Stimulated activated CD8-positive, alpha-beta memory T cell treated with anti-CD3 and anti-CD28 coated beads, Interleukin-2, amount 100 ng/mL, for 1 hour (primary cell): ENCODE measurements at places on chromosomes 2 and 18.

DNA sequence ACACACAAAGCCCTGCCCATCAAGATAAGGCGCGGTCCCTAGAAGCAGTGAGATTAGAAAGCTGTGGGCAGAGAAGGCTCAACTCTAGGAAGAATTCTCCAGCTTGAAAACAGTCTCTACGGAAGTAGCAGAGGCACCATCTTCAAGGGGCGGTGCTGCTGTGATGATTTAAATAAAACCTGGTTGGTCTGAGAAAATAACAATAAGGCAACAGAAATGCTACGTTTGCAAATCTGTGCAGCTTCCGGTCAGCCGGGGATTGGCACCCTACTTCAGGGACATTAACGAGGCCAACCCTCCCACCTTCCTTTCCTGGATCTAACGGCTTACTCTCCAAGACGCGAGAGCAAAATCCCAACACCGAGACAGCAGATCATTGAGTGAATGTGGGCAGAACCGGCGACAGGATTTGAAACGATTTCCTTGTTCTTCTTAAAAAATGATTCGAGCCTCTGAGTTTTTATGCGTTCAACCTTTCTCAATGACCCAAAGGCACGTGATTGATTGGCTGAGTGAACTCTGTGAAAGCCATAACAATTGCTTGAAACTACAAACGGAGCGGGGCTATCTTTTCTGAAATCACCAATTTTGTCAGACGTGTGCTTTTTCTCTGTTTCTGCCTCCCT, 93.7 kb upstream of the ZNF516 start:
- no peak for DNase-seq

GRCh38 chr18:31103423-31103822, 1.2 kb upstream of the DSC2 start:
- no peak for DNase-seq

DNA sequence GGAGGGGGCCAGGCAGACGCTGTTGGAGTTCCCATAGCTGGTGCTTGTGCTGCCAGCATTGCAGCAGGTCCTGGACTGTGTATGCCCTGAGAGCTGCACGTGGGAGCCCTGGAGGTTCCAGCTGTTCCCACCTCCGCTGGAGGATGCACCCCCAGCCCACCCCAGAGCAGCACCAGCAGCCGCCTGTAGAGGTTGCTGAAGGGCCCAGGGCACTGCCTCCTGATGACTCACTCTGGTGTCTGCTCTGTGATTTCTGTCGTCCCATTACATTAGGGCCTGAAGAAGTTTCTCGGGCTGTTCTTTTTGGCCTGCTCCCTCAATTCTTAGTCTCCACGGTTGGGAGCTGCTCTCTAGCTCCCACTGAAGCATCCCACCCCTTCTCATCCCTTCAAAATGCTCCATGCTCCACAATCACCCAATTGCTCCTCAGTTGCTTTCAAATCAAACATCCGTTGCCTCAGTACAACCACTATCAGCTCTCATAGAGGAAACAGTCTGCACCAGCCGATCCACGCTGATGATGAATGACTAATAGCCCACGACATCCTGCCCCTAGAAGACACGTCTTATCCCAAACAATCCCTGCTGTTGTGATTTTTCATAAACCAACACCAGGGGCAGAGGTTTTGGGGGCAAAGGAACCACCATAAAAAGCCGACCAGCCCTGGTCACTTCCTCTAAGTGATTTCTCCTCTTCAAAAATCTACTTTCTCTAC, 65.2 kb upstream of the RNF152 start:
- DNase-seq = no peak

DNA sequence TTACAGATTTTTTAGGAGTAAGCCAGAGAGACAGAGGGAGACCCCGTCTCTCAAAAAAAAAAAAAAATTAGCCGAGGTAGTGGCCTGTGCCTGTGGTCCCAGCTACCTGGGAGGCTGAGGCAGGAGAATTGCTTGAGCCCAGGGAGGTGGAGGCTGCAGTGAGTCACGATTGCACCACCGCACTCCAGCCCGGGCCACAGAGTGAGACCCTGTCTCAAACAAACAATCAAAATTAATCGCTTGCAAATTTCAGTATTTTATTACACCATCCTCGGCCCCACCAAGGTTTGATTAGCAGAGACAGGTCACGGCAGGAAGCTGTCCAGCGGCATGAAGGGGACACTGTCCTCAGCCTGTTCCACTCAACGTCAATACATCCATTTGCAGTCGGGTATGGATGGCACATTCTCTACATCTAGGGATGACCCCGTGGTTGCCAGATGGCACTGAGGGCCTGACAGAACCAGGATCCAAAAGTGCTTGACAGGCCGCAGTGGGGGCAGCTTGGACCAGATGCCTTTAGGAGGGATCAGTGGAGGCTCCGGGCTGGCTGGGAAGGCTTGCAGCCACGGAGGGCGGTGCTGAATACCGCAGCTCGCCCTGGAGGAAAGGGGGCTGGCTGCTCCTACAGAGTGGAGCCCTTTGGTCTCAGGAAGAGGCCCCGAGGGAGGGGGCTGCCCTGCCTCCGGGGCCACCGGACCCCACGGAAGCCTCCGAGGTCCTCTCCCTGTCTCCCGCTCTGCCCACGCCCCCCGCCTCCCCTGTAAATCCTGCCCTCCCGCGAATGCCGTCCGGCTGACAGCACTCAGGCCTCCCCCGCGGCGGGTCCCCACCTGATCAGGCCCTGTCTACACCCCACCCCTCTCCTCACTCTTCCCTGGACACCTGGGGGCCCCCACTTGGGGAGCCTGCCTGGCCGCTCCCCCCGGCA, 13.1 kb downstream of the ASPRV1 start:
- DNase-seq = no peak

GRCh38 chr18:9437672-9438071, 37.6 kb upstream of the RALBP1 start:
- DNase-seq = no peak

DNA sequence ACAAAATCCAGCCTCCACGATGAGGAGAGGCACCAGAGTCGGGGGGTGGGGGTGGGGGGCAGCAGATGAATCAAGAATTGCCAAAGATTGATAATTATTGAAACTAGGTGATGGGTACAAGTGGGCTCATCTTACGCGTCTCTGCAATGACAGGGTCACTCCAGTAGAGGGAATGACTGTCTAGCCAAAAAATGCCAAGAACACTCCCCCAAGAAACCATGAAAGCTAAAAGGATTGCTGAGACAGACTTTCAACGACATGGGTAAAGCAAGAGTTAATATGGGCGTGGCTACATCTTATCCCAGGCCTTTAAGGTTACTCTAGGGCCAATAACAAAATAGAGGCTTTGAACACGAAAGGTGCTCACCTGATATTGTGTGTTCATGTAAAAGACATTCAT, 86.5 kb downstream of the STK39 start:
- DNase-seq = no peak

GRCh38 chr2:6214471-6214870, 522.3 kb downstream of the SOX11 start:
- DNase-seq = no peak

GRCh38 chr2:196182439-196183171, 11.2 kb upstream of the STK17B start:
- no peak for DNase-seq

GRCh38 chr2:7154656-7155055, 237.4 kb downstream of the RNF144A start:
- DNase-seq = no peak

DNA sequence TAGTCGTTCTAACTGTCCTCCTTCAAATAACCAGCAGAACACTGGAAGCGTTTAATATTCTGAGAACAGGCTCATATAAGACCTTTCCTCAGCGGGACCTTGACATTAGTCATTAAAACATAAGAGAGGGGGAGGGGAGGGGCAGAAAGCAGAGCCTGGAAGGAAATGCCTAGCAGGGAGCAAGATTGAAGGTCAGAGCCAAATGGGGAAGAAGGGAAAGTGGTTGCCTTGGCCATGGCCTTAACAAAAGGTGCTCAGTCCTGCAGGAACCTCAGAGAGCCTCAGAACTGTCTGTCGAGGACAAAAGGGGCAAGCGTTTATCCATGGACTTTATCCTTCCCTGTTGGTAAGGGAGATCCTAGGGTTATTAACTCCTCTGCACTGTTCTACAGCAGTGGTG, 856 bp upstream of the PLA2R1 start:
- no peak for DNase-seq

DNA sequence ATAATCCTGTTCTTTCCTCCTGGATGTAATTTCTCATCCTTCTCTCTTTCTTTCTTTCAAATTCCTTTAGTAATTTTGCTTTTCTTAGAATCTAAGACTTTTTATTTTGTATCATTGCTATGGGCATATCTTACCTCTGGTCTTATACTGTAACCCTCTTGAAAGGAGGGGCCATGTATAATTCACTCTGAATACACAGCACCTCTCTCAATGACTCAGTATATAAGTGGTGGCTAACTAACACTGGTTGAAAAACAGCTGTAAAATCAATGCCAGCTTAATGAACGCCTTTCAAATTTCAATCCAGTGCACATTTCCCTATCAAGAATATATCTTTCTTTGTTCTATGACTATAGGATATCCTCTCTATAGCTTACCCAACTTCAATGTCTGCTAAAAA, 53.7 kb downstream of the CWC22 start:
- no peak for DNase-seq

GRCh38 chr2:15735484-15736326, 144.0 kb downstream of the DDX1 start:
- no peak for DNase-seq

DNA sequence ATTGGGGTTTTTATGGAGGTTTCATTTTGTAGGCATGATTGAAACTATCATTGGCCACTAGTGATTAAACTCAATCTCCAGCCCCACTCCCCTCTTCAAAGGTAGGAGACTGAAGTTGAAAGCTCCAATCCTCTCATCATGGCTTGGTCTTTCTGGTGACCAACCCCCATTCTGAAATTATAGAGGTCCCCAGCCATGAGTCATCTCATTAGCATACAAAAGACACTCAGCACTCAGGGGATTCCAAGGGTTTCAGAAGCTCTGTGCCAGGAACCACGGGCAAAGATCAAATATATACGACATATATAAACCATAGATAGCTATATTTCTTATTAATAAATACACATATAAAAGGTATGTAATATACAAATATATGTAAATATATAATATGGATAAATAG, 256.0 kb upstream of the POU3F3 start:
- no peak for DNase-seq

DNA sequence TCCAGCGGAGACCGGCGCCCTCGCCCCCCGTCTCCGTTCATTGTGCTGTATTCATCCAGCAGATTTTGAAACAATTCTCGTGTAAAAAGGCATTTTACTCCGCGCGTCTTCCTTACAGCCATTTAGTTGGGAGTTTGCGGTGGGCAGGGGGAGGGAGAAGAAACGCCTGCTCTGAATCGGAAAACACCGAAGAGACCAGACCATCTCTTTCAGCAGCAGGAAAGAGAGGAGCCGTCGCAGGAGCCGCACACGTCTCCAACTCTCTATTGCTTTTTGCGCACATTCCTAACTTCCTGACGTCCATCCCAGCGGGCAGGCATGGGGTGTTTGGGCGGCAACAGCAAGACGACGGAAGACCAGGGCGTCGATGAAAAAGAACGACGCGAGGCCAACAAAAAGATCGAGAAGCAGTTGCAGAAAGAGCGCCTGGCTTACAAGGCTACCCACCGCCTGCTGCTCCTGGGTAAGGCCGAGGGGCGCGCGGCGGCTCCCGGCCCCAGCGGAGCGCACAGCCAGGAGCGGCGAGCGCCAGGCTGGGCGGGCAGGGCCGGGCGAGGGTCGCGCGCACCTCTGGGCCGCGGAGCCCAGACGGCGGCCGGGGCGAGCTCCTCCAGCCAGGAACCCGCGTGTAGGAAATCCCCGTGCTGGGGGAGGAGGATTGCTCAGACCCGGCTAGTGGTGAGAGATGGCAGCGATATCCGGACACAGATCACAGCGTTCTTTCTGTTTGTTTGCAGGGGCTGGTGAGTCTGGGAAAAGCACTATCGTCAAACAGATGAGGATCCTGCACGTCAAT, 63.2 kb downstream of the GNAL start:
- no peak for DNase-seq

- DNase-seq = no peak
Measured at GRCh38 chr2:239830121-239831000, 194.8 kb downstream of the NDUFA10 start.

DNA sequence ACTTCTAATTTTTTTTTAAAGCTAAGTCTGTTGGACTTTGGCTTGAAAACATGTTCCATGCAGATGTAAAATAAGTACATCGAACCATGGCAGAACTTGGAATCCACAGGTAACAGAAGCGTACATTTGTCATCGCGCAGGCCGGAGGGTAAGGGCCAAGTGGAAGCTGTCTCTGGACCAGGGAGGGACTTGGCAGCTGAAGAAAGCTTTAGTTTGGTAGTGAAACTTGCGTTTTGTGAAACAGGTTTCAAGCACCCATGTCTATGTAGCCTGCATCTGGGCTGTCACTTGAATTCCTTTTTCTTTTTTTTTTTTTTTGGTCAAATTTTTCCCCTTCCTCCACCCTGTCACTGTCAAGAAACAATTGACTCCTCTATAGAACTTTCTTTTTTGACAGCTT, 20.4 kb downstream of the GRHL1 start:
- DNase-seq = no peak

- DNase-seq = no peak
Measured at GRCh38 chr2:43387092-43388062, 161.0 kb upstream of the ZFP36L2 start.

DNA sequence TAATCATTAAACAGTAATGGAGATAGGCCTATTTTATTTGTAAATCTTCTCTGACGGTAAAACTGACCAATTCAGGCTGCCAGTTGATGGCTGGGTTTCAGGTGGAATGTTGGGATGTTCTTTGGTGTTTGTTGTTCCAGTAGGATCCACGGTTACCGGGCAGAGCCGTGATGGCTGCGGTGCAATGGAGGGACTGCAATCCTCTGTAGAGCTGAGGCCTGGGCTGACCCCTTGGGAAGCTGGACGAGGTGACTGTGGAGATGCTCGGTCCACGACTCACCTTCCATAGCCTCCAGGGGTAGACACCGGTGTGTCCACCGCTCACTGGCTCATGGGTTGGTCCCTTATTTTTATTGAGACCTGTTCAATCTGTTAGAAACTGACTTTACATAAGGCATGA, 42.5 kb downstream of the ZNF519 start:
- no peak for DNase-seq

DNA sequence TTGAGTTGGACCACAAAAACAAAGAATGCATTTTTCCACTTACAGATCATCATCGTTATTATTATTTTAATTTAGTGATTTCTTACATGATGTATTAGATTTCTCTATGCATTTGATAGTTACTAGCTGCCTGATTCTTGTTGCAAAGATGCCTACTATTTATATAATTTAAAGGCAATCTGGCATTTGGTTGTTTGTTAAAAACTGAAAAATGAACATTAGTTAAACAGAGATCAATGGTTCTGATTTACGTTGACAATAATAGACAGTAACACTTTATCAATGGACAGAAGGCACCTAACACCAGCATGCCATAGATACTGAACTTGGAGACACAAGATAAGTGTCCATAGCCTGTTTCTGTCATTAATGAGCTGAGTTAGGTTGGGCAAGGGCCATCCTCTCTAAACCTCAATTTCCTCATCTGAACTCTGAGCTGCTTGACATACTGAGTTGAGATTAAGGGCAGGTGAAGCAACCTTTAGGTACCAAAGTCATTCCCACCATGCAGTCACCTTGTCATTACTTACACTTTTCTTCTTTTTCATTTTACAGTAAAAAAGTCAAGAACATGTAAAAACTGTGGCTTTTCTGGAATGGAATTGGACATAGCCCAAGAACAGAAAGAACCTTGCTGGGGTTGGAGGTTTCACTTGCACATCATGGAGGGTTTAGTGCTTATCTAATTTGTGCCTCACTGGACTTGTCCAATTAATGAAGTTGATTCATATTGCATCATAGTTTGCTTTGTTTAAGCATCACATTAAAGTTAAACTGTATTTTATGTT, 3.1 kb downstream of the CCL20 start:
- no peak for DNase-seq
